ENCODE measurements at places on chromosomes 3 and 15.

- no peak for DNase-seq
These were observed 1.9 kb downstream of the KLHDC8B start for GRCh38 chr3:49173116-49173791.

DNA sequence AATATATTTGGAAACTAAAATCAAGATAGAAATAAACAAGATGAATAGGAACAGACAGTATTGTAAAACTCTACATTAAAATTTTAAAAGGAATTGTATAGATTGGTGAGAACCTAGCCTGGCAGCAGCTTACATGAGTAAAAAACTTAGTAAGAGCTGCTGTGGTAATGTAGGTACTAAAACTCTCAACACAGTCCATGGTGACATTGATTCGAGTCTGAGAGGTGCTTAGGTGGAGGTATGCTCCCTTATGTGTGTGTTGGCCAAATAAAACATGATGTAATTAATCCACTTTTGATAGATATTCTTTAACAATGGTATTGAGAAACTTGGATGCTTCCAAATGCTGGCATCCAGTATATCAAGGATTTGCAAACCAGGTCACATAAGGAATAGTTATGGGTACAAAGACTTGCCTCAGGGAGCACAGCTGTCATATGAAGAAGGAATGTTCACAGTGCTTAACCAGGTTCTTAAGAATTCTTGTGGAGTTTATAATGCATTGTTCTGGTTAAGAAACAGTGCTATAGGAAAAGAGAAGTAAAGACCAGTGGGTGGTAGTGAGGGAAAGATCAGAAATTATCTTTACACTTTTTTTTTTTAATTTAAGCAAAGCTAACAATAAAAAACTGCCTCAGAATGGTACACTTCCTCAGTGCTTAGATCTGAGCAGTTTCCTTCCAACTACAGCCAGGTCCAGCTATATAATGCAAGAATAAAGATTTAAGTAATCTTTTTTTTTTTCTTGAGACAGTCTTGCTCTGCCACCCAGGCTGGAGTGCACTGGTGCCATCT is 24.6 kb upstream of the IL20RB start:
- DNase-seq, result no peak

GRCh38 chr3:53626876-53627275 is 132.5 kb downstream of the CACNA1D start:
- DNase-seq, result no peak

GRCh38 chr3:78562328-78562727 is 1205.5 kb downstream of the ROBO1 start:
- DNase-seq, result no peak
